ENCODE measurements at places on chromosomes 5 and 9. TPM values are rescaled to one million over a fixed set of nuclear protein-coding genes. Genes with fewer than 3 reads are reported as not detected.

The PIK3R1 gene
- 20.6 TPM for total RNA-seq

The CATSPER3 gene
- total RNA-seq: 0.19 TPM

The COL15A1 gene
- total RNA-seq: not detected

The ROR2 gene
- total RNA-seq: not detected
